Activated CD4-positive, alpha-beta T cell treated with anti-CD3 and anti-CD28 coated beads for 4 hours (primary cell): ENCODE measurements at places on chromosomes 13 and 19.

- no peak for DNase-seq
These were observed 38.9 kb downstream of the STOML3 start for GRCh38 chr13:38951525-38952313.

GRCh38 chr19:1435378-1435989 lies 2.7 kb upstream of the RPS15 start:
- no peak for DNase-seq

DNA sequence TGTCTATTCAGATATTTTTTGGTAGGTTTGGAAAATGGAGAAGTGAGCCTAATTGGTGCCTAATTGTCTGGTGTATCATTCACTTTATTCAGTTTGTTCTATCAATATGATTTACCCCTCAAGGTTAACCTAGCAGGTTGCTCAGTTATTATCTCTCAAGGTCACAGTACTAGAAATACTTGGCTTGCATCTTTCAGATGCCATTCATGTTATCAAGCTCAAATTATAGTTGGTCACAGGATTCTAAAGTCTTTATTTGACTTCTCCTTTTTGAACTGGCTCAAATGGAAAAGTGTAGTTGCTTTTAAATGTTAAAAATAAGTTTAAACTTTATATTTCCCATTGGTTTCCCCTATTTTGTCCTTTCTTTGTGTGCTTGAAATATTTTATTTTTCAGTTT lies 2.6 kb downstream of the KCNRG start:
- no peak for DNase-seq

GRCh38 chr19:1087813-1088415 lies 7.3 kb downstream of the POLR2E start:
- DNase-seq, result no peak

DNA sequence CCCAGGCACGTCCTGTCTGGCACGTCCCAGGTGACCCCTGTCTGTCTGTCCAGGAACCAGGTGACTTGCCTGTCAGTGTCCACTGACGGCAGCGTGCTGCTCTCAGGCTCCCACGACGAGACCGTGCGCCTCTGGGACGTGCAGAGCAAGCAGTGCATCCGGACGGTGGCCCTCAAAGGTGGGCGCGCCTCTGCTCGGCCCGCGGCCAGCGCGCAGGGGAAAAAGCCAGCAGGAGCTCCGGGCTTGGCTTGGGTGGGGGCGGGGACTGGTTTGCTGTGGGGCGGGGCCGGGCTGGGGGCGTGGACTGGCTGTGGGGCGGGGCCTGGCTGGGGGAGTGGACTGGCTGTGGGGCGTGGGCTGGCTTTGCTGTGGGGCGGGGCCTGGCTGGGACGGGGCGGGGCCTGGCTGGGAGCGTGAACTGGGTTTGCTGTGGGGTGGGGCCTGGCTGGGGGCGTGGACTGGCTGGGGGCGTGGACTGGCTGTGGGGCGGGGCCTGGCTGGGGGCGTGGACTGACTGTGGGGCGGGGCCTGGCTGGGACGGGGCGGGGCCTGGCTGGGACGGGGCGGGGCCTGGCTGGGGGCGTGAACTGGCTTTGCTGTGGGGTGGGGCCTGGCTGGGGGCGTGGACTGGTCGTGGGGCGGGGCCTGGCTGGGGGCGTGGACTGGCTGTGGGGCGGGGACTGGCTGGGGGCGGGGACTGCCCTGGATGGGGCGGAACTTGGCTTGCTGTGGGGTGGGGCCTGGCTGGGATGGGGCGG lies 7.2 kb downstream of the WDR18 start:
- DNase-seq, result peak; percentile 54

GRCh38 chr19:49447485-49448431 lies 3.9 kb downstream of the PIH1D1 start:
- no peak for DNase-seq

DNA sequence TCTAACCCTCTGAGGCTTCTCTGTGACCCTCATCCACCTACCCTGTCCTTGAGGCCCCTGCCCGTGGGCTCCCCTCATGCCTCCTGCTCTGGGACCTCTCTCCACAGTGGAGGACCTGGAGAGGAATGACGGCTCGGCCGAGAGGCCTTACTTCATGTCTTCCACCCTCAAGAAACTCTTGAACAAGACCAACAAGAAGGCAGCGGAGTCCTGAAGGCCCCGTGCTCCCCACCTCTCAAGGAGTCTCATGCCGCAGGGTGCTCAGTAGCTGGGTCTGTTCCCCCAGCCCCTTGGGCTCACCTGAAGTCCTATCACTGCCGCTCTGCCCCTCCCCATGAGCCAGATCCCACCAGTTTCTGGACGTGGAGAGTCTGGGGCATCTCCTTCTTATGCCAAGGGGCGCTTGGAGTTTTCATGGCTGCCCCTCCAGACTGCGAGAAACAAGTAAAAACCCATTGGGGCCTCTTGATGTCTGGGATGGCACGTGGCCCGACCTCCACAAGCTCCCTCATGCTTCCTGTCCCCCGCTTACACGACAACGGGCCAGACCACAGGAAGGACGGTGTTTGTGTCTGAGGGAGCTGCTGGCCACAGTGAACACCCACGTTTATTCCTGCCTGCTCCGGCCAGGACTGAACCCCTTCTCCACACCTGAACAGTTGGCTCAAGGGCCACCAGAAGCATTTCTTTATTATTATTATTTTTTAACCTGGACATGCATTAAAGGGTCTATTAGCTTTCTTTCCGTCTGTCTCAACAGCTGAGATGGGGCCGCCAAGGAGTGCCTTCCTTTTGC lies 10.8 kb upstream of the ILF3 start:
- no peak for DNase-seq

- DNase-seq, result no peak
These were observed 68.4 kb upstream of the ARHGEF7 start for GRCh38 chr13:111046590-111047141.

- no peak for DNase-seq
These were observed 49.5 kb downstream of the STARD13 start for GRCh38 chr13:33236021-33236420.

DNA sequence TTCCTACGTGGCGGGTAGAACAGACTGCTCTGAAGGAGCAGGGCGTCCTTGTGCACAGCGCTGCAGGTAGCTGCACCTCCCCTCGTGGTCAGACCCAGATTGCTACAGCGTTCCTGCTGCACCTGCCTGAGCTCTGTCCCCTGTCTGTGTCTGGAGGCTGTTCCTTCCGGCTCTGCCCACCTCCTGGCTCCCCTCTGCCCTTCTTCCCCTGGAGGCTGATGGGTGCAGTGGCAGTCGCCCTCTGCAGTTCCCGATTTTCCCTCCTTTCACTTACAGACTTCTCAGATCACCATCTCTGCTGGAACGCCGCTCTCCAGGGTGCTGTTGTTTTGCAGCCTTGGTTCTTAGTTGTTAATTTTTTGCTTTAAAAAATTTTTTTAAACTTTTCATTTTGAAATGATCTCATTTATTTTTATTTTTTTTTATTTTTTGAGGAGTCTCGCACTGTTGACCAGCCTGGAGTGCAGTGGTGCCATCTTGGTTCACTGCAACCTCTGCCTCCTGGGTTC lies 53.6 kb downstream of the SMARCA4 start:
- no peak for DNase-seq

- no peak for DNase-seq
These were observed 474.7 kb downstream of the DIAPH3 start for GRCh38 chr13:59689057-59689456.

DNA sequence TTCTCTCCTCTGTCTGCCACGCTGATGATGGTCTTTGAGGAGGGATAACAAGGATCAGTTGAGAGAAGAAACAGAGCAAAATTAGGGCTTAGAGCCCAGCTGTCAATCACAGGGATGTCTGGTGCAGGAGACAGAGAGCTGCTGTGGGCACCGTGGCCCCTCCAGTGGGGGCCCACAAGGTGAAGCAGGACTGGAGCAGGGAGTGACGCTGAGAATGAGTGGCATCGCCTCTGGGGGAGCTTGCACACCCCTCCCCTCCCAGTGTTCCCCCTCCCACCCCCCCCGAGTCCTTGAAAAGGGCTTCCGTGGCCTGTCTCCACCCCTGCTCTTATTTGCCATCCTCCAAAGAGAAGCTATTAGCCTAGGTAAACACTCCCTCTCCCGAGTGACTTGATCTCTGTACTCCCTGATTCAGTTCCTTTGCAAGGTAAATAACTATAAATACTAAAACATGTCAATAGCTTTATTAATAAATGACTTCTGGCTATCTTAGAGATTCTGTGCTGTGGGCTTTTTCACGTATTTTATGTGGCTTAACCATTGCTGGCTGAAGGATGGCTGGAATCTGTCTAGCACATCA lies 440.0 kb downstream of the ZNF536 start:
- no peak for DNase-seq

- DNase-seq, result no peak
These were observed 45.0 kb downstream of the CBY2 start for GRCh38 chr13:45747071-45747470.

DNA sequence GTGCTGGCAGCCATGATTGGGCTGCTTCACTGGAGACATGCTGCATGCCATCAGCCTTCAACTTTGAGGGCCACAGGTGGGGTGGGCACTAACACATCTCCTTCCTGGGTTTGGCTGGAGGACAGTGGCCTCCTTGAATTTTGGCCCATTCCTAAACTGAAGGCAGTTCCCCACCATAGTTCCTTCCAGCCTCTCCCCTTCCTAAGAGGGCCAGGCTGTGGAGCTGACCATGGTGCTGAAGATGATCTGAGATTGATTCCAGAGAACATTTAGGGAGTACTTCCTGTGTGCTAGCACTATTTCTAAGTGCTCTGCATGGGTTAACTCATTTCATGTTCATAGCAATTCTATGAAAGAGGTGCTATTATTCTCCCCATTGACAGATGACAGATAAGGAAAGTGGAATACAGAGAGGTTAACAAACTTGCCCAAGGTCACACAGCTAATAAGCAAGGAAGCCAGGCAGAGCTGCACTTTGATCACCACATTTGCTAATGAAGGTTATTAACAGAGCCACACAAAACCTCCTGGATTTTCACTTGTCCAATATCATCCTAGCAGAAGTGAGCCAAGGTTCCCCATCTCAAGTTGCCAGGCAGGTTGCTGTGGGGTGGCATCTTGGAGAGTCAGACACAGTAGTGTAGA lies 175.3 kb downstream of the ZIC5 start:
- no peak for DNase-seq

- DNase-seq, result no peak
These were observed 15.0 kb downstream of the SPPL2B start for GRCh38 chr19:2343289-2343982.

GRCh38 chr13:109725297-109725696 lies 61.1 kb downstream of the IRS2 start:
- no peak for DNase-seq

GRCh38 chr19:33725567-33725966 lies 71.1 kb upstream of the KCTD15 start:
- no peak for DNase-seq

DNA sequence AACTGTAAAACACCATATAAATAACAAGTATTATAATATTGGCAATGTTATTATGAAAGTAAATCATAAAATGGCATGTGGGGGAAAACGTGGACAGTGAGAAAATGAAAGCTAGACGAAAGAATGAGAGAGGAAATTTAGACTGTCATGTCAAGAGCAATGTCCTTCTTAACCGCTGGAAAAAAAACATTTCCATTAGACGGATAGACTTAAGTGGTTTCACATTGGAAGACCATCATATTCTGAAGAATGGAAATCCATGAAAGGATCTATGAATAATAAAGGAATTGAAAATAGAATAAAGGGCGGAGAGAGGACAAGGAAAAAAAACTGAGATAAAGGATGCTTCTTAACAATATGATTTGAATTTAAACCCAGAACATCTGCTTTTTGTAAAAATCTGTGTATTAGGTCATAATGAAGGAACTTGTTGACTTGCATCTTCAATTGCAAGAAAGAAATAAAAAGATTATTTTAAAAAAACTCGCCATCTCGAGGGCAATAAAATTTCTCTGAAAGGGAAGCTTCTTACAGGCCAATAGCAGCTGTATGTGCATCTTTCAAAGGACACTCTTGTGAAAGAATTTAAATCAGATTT lies 90.6 kb downstream of the SPRY2 start:
- no peak for DNase-seq

DNA sequence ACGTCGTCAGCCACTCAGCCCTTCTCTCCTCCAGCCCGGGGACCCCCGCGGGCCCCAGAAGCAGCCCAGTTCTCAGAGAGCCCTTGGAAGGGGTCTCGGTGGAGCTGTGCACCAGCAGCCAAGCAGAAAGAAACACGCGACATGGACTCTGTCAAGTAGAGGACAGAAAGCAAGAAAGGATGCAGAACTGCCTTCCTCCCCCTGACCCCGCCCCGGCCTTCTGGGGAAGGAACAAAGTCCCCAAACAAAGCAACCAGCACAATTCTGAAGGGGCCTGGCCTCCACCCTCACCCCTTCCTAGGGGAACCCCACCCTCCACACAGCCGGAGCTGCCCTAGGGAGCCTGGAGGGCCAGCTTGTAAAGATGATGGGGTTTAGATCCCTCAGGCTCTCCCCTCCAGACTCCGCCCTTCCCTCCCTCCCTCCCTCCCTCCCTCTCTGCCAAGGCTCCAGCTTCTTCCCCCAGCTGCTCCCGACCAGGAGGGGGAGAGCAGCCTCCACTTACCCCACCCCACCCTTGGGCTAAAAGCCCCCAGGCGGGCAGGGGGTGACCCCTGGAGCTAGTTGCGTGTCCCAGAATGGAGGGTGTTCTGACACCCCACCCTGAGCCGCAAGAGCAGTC lies 7.8 kb downstream of the LYL1 start:
- DNase-seq, result no peak

DNA sequence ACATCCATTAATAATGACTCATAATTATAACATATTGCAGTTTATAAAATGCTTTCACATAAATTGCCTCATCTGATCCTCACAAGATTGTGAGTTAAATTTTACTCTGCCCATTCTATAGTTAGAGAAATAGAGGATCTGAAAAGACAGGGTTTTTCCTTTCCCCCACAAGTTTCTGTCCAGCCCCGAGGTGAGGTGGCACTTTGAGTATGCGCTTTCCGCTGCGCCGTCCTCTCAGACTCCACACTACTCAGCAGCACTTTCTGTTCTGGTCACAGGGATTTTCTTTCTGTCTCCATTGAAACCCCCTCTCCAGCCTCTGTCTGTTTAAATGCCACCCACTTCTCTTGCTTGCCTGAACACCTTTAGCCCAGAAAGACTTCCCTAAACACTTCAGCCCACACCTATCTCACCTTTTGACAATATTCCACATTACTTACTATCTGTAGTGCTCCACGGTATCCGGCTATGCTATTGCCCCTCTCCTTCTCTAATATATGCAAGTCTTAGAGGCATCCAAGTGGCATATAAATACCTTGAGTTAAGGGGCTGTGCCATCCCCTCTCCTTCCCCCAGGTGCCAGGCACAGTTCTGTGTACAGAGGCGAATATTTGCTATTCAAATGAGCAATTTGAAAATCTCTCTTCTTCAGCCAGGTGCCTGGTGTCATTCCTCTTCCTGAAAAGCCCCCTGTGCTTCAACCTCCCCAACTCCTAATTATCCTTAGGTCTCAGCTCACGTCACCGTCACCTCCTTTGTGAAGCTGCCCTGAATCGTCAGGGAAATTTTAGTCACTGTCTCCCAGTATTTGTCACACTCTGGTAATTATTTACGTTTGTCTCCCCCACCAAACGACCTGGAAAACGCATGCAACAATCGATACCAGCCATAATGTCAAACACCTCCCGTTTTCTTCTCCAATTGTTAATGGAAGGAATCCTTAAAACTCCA lies 268.7 kb downstream of the NHLRC3 start:
- DNase-seq, result no peak

DNA sequence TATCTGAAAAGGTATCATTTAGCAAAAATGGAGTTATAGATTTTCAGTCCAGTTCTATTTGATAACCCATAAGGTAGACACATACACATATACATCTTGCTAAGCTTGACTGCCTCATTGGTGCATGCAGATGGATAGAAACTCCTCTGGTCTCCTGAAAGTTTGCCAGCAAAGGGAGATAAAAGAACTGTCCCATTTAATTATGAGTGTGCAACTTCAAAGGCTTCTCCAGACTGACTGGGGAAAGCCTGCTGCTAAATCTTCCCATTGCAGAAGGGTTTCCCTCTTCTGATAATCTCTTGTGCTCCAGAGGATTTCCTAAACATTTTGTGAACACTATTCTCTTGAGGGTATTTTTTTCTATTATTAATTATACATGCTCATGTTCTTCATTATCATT lies 131.9 kb downstream of the ITGBL1 start:
- no peak for DNase-seq
